Cerebellar cortex (tissue), 1 donor: ENCODE measurements at places on chromosomes 2 and 18.

DNA sequence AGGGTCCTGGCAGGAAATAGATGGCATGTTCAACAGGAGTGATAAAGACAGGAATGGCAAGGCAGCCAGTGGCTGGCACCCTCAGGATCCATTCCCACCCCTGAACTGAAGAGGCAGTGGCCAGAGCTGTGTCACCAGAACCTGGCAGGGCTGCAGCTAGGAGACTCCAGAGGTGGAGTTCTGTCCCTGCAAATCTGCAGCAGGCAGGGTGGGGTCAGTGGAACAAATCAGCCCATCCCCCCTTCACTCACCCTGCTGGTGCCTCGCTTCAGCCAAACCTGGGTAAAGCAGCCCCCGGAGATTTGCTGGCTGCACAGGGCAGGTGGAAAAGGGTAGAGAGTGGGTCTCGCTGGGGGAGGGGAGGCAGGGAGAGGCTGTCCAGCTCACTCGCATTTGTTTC, 12.7 kb downstream of the INPP5D start:
- no peak for DNase-seq

DNA sequence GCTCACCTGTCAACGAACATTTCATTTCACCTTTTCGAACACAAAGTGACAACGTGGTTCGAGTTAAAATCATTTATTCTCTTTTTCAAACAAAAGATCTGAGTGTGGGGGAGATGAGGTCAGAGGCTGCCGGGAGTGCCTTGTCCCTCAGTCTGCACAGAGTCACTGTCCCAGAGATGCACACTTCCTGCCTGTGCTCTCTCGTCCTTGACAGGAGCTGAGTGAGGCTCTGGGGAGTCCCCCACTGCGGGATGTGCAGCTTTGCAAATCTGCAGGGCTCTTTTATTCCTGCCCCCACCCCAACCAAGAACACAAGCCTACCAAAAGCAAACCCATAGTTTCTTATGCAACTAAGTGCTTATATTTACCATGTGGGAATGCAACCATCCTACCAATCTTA, 497.8 kb downstream of the EIPR1 start:
- no peak for DNase-seq

DNA sequence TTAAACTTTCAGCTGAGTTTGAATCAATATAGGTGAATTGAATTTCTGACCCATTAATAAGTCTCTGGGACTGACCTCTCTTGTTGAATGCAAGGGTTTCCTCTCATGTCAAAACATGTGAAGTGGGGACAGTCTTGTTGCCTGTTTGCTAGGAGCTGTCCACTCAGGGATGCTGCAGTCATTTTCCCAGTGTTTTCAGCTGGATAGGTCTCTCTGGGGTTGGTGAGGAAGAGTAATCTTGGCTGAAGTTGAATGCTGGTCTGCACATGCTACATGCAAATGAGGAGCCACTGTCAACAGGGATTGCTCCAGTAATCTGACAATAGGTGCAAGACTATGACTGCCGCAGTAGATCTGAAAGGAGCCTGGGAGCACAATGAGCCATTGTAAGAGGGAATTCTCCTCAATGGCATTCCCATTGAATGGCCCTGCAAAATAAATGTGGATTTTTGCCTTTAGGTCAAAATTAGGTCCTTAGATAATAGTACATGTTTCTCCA, 34.1 kb upstream of the IL1RL1 start:
- no peak for DNase-seq

GRCh38 chr2:118548880-118549488, 298.5 kb downstream of the EN1 start:
- DNase-seq: no peak

- no peak for DNase-seq
Measured at GRCh38 chr18:2976218-2977132, 36.5 kb downstream of the LPIN2 start.

GRCh38 chr18:46660957-46661749, 4.1 kb upstream of the LOXHD1 start:
- DNase-seq: peak; percentile 86

GRCh38 chr2:25692143-25692542, 18.8 kb upstream of the DTNB start:
- DNase-seq: no peak
